ENCODE measurements at places on chromosomes 11 and 22. TPM values are rescaled to one million over a fixed set of nuclear protein-coding genes. Genes with fewer than 3 reads are reported as not detected.
A peak's percentile ranks its signal among the peaks of the same experiment; 100 is the strongest.

GRCh38 chr22:50731811-50732624, 6.0 kb upstream of the ACR start:
- H3K27me3 ChIP-seq: peaks cover 20% of the 10 kb centered on the region
- DNase-seq: peak; percentile 70
- H3K4me3 ChIP-seq: no peak overlapping the region
- no peaks in the 10 kb centered on the region for H3K36me3 ChIP-seq

The PDGFB gene
- 11.5 TPM for total RNA-seq

The APOBEC3A gene
- total RNA-seq: not detected

The MFNG gene
- 0.81 TPM for total RNA-seq

- H3K27ac ChIP-seq: peak overlapping the region; percentile 3
- no peak overlapping the region for H3K4me3 ChIP-seq
- H3K27me3 ChIP-seq: no peaks in the 10 kb centered on the region
- H3K4me1 ChIP-seq: no peaks in the 10 kb centered on the region
- H3K36me3 ChIP-seq: no peaks in the 10 kb centered on the region
Observed at GRCh38 chr11:13928566-13929251, 33.8 kb upstream of the SPON1 start.

The OR5B2 gene
- total RNA-seq: not detected

The MN1 gene
- total RNA-seq: 15.7 TPM

- no peaks in the 10 kb centered on the region for H3K27me3 ChIP-seq
- H3K36me3 ChIP-seq: no peaks in the 10 kb centered on the region
- H3K4me1 ChIP-seq: peaks cover 4% of the 10 kb centered on the region
- DNase-seq: no peak
- no peak overlapping the region for H3K4me3 ChIP-seq
- no peak overlapping the region for H3K27ac ChIP-seq
Observed at GRCh38 chr11:10410844-10411200, 44.2 kb upstream of the AMPD3 start.

- no peak for DNase-seq
- no peaks in the 10 kb centered on the region for H3K4me1 ChIP-seq
- peaks cover 89% of the 10 kb centered on the region for H3K36me3 ChIP-seq
- H3K4me3 ChIP-seq: no peak overlapping the region
- H3K27ac ChIP-seq: no peak overlapping the region
Observed at GRCh38 chr11:43397251-43397650, 38.5 kb downstream of the TTC17 start.

The LRP4 gene
- total RNA-seq: 12.6 TPM

DNA sequence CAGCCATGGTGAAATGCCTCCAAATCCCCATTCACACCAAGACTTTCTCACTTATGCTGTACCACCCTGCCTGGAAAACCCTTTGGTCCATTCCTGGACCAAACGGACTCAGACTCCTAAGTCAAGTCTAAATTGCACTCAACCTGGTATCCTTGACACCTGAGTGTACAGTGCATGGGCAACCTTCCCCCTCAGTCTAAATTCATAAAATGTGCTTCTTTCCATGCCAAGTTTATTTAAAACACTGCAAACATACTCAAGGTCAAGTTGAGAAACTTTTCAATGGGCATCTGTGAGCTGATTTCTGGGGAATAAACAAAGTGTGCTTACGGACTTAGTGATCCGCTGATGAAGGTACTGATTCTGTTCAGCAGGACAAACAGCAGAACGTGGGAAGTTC, 26.4 kb downstream of the HIRA start:
- no peak for DNase-seq
- H3K27me3 ChIP-seq: no peaks in the 10 kb centered on the region
- no peak overlapping the region for H3K4me3 ChIP-seq
- no peaks in the 10 kb centered on the region for H3K4me1 ChIP-seq
- H3K27ac ChIP-seq: no peak overlapping the region
- H3K36me3 ChIP-seq: peaks cover 86% of the 10 kb centered on the region

GRCh38 chr11:82863209-82863608, 37.0 kb downstream of the PRCP start:
- DNase-seq: no peak
- no peaks in the 10 kb centered on the region for H3K27me3 ChIP-seq
- H3K27ac ChIP-seq: no peak overlapping the region
- H3K36me3 ChIP-seq: no peaks in the 10 kb centered on the region
- peaks cover 3% of the 10 kb centered on the region for H3K4me1 ChIP-seq
- no peak overlapping the region for H3K4me3 ChIP-seq

DNA sequence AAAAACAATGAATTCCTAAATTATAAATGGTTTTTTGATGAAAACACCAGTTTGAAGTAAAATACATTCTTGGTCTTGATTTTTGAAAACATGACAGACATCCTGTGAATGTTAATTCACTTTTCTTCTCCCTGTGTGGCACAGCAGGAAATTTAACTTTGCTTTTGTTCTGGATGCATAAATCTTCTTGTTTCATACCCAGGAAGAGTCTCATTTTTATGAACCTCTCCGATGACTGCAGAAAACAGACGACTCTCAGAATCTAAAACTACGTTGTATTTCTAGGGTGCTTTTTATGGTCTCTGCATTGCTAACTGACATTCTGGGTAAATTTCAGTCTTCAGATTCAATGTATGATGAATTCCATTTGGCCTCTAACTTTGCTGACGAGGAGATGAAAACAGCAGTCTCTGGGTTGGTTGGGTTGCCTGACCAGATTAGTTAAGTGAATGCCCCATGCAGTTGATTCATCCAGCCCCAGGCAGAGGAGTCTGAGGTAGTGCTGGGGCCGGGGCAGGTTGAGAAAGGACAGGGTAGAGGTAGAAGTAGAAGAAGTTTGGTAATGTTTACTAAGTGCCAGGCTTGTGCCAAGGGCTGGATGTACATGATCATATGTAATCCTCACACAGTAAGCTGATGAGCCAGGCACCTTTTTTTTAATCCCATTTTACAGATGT, 20.1 kb downstream of the TCP11L1 start:
- H3K36me3 ChIP-seq: peaks cover 72% of the 10 kb centered on the region
- H3K4me3 ChIP-seq: no peak overlapping the region
- no peak overlapping the region for H3K27ac ChIP-seq
- DNase-seq: peak; percentile 26

The LDHA gene
- total RNA-seq: 308 TPM

DNA sequence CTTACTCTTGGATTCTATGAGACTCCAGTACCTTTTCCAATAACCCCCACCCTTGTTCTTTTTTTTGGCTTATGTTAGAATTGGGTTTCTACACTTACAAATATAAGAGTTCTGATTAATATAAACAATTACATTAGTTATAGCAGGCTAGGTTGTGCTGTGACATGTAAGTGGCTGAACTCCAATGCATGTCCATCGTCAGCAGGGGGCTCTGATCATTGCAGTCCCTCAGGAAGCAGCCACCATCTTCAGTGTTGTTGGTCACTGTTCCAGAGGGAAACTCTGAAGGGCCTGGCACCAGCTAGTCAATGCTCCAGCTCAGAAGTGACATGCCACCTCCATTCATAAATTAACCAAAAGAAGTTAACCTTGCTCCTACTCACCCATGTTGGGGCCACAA, 5.6 kb downstream of the LIPT2 start:
- no peak for DNase-seq
- no peak overlapping the region for H3K4me3 ChIP-seq
- no peaks in the 10 kb centered on the region for H3K36me3 ChIP-seq
- no peak overlapping the region for H3K27ac ChIP-seq
- no peaks in the 10 kb centered on the region for H3K27me3 ChIP-seq
- no peaks in the 10 kb centered on the region for H3K4me1 ChIP-seq

DNA sequence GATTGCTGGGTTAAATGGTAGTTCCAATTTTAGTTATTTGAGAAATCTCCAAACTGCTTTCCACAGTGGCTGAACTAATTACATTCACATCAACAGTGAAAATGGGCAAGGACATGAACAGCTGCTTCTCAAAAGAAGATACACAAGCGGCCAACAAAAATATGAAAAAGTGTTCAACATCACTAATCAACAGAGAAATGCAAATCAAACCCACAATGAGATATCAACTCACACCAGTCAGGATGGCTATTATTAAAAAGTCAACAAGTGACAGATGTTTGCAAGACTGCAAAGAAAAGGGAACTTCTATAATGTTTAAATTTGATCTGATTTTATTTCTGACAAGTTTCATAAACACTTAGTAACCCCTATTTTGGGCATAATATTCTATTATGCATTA, 537.5 kb downstream of the DLG2 start:
- no peak overlapping the region for H3K27ac ChIP-seq
- no peak for DNase-seq
- H3K27me3 ChIP-seq: no peaks in the 10 kb centered on the region
- no peaks in the 10 kb centered on the region for H3K36me3 ChIP-seq
- no peaks in the 10 kb centered on the region for H3K4me1 ChIP-seq

- H3K4me3 ChIP-seq: peak overlapping the region; percentile 3
- H3K4me1 ChIP-seq: peaks cover 4% of the 10 kb centered on the region
- no peaks in the 10 kb centered on the region for H3K36me3 ChIP-seq
- DNase-seq: peak; percentile 96
- peaks cover 47% of the 10 kb centered on the region for H3K27me3 ChIP-seq
Observed at GRCh38 chr11:45843158-45843924, 3.9 kb upstream of the CRY2 start.

GRCh38 chr22:46993633-46994032, 231.2 kb downstream of the TBC1D22A start:
- no peak for DNase-seq
- H3K4me3 ChIP-seq: no peak overlapping the region
- H3K27me3 ChIP-seq: no peaks in the 10 kb centered on the region
- peaks cover 6% of the 10 kb centered on the region for H3K36me3 ChIP-seq

GRCh38 chr11:85791409-85791990, 19.4 kb downstream of the SYTL2 start:
- H3K4me1 ChIP-seq: no peaks in the 10 kb centered on the region
- H3K27ac ChIP-seq: no peak overlapping the region
- H3K36me3 ChIP-seq: no peaks in the 10 kb centered on the region
- H3K27me3 ChIP-seq: no peaks in the 10 kb centered on the region
- no peak for DNase-seq

GRCh38 chr11:104130161-104130560, 33.8 kb downstream of the PDGFD start:
- H3K4me3 ChIP-seq: no peak overlapping the region
- no peak overlapping the region for H3K27ac ChIP-seq
- H3K4me1 ChIP-seq: no peaks in the 10 kb centered on the region
- no peak for DNase-seq
- H3K27me3 ChIP-seq: no peaks in the 10 kb centered on the region

- H3K4me3 ChIP-seq: peak within 1 kb of the TSS; percentile 88
- DNase-seq: peak; percentile 90
- H3K27ac ChIP-seq: no peak within 1 kb of the TSS
- no peaks in the 10 kb centered on the region for H3K27me3 ChIP-seq
- H3K4me1 ChIP-seq: peaks cover 20% of the 10 kb centered on the region
Observed at GRCh38 chr11:62546244-62546928, at the start of gene AHNAK. Gene AHNAK, minus strand, starts transcription at chr11:62546806. Its CDS starts 10,708 bp downstream, at chr11:62536098.

GRCh38 chr22:35811670-35812069, 94.0 kb downstream of the APOL5 start:
- no peak overlapping the region for H3K4me3 ChIP-seq
- no peaks in the 10 kb centered on the region for H3K27me3 ChIP-seq
- H3K27ac ChIP-seq: no peak overlapping the region
- H3K36me3 ChIP-seq: peaks cover 57% of the 10 kb centered on the region

The BID gene
- 11.0 TPM for total RNA-seq

The SLCO2B1 gene
- 0.84 TPM for total RNA-seq

DNA sequence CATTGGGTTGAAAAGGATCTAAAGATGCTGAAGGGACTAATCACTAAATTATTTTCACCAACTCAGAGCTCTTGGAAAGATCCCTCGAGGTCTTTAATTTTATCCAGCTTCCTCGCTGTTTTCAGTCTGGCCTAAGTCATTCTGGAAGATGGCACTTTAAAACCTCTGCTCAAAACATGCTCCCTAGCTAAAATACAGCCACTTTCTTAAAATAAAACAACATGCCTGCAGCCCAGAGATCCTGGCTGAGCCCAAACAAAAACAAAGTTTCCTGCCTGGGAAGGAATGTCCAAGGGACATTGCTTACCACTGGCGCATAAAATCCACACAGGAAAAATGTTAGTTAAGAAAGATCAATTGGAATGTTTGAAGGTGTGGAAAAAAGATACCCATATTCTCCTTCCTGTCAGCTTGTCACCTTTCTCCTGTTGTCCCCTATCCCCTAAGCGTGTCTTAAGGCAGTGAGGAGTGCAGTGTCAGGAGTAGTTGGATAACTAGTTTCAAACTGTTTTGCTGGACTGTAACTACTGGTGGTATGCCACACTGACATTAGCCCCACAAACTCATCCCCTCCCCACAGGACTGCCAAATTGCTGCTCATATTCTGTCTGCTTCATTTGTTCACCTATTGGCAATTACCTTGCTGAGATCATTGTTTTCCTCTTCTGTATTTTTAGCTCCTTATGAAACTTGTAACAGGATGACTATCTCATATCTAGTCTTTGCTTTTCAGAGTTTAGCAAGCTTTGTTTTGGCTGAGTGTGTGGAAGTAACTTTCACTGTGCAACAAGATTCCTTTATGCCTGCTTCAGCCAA, 108.3 kb upstream of the SESN3 start:
- no peak for DNase-seq
- no peaks in the 10 kb centered on the region for H3K27me3 ChIP-seq
- H3K27ac ChIP-seq: peak overlapping the region; percentile 80
- no peak overlapping the region for H3K4me3 ChIP-seq
- peaks cover 23% of the 10 kb centered on the region for H3K4me1 ChIP-seq

The OR2D2 gene
- 1.1 TPM for total RNA-seq

The TRIM48 gene
- total RNA-seq: not detected

The LRRC74B gene
- not detected for total RNA-seq

The CCDC81 gene
- total RNA-seq: 36.1 TPM

The LRRN4CL gene
- total RNA-seq: 0.26 TPM

GRCh38 chr11:131228378-131228777, 142.0 kb upstream of the NTM start:
- peaks cover 18% of the 10 kb centered on the region for H3K27me3 ChIP-seq
- no peak overlapping the region for H3K27ac ChIP-seq
- H3K36me3 ChIP-seq: no peaks in the 10 kb centered on the region
- peaks cover 9% of the 10 kb centered on the region for H3K4me1 ChIP-seq
- H3K4me3 ChIP-seq: no peak overlapping the region

The FIBIN gene
- total RNA-seq: not detected
